ENCODE measurements at places on chromosomes 16 and 17.

DNA sequence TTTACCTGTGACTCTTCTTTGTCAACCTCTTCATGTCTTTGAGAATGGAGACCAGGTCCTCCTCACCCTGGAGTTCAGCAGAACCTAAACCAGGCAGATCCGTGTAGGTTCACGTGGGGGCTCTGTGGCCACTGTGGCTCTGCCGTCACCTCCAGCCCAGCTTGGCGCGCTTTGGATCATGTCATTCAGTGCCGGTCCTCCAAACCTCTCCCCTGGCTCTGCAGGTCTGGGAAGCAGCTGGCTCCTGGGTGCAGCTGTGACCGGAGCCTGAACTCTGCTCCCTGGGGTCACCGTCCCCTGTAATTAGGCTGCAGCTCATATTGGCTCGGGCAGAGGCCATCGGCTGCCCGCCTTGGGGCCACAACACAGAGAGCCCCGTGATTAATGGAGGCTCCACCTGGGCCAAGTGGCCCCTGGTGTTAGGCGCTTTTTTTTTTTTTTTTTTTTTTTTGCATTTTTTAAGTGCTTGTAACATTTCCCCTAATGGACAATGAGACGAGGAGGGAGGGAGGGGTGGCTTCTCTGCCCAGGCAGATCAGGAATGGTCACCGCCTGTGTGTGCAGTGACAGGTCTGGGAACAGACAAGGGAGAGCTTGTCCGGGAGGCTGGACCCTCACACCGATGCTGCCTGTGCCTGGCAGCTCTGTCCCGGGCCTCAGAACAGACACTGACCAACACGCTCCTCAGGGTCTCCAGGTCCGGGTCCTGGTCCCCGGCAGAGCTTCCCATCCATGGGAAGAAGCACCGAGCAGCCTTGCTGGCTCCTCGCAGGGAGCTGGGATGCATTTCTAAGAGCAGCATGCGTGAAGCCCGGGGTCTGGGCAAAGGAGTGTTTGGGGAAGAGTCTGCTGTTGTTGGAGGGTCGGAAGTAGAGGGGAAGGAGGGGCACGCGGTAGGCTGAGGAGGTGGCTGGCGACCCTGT lies 247.9 kb downstream of the SEC14L1 start:
- DNase-seq, result no peak

- DNase-seq, result no peak
Measured at GRCh38 chr16:78129349-78129748, 29.9 kb downstream of the WWOX start.

- no peak for DNase-seq
Measured at GRCh38 chr16:78768226-78768625, 668.8 kb downstream of the WWOX start.

DNA sequence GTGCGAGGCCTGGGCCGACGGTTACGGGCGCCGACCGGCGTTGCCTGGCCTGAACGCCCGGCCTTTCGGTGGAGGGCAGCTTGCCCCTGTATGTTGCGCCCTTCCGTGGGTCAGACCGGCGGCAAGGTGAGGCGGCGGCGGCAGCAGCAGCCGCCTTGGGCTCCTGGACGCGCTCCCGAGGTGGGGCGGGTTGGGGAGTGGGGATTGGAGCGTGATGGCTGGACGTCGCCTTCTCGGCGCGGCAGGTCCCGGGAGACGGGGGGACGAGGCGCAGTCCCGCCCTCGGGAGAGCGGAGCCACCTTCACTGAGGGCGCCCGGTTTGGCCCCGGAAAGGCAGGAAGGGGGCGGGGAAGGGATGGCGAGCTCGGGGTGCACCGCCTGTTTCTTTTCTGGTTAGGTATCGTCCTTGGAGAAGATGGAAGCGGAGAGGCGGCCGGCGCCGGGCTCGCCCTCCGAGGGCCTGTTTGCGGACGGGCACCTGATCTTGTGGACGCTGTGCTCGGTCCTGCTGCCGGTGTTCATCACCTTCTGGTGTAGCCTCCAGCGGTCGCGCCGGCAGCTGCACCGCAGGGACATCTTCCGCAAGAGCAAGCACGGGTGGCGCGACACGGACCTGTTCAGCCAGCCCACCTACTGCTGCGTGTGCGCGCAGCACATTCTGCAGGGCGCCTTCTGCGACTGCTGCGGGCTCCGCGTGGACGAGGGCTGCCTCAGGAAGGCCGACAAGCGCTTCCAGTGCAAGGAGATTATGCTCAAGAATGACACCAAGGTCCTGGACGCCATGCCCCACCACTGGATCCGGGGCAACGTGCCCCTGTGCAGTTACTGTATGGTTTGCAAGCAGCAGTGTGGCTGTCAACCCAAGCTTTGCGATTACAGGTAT lies 671 bp downstream of the DGKE start:
- peak; percentile 74 for DNase-seq

GRCh38 chr16:4019371-4019791 lies 96.9 kb downstream of the ADCY9 start:
- DNase-seq, result no peak

- no peak for DNase-seq
Measured at GRCh38 chr16:85998171-85998867, 99.4 kb downstream of the IRF8 start.

- no peak for DNase-seq
Measured at GRCh38 chr17:54971147-54971546, 2.6 kb downstream of the STXBP4 start.

DNA sequence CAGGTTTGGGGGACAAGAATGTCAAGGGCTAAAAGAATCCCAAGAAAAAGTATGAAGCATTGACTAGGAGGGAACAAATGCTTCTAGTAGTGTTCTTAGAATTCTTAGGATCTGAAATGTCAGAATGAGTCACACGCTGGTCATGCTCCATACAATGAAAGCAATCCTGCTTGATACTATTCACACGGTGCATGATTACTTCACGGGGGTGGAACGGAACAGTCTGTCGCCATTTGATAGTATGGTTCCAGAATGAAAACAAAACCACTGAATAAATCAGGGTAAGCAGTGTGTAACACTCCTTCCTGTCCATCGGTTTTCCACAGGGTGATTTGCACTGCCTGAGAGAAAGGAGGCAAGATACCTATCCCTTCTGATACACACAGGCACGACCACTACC lies 22.9 kb upstream of the YWHAE start:
- no peak for DNase-seq

- no peak for DNase-seq
Measured at GRCh38 chr17:79790805-79791734, 5.8 kb downstream of the CBX8 start.

GRCh38 chr16:56269811-56270684 lies 78.8 kb downstream of the GNAO1 start:
- DNase-seq, result no peak

DNA sequence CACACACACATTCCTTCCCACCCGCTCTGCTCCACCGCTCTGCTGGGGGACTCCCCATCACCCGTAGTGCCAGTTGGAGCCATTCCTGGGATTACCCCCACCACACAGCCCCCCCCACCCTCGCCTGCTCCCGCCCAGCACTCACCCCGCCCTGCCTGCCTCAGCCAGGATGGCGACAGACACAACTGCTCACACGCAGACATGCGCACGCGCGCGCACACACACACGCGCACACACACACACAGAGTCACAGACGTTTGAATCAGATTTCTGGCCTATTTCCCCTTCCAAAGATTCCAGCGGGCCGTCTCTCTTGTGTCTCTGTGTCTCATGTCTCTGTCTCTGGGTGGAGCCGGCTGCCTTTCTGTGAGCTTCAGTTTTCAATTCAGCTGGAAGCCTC lies 4.4 kb downstream of the CACNA1G start:
- DNase-seq, result peak; percentile 20

- no peak for DNase-seq
Measured at GRCh38 chr17:36777118-36777517, 160.2 kb upstream of the LHX1 start.

DNA sequence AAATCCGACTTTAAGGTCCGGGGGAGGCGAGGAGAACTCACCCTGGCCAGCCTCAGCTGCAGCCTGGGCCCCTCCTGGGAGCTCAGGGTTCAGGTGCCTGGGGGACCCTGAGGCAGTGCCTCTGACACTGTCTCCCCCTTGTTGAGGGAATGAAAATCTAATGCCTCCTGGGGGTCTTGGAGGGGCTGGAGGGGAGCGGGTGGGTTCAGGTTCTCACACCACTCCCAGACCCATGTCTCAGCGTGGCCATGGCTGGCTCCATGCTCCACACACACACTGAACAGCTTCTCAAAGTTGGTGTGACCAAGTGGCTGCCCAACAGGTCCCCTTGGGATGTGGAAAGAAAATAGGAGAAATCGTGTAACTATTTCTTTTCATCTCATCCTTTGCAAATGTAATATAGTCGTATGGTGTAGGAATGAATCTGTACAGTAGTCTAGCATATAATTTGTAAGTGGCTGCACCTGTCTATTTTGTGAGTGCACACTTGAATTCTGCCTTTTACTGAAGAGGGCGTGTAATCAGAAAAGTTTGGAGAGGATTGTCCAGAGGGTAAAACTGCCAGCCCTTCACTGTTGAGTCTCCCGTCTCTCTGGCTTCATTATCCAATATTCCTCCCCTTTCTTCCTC lies 788 bp upstream of the PRCD start:
- no peak for DNase-seq

DNA sequence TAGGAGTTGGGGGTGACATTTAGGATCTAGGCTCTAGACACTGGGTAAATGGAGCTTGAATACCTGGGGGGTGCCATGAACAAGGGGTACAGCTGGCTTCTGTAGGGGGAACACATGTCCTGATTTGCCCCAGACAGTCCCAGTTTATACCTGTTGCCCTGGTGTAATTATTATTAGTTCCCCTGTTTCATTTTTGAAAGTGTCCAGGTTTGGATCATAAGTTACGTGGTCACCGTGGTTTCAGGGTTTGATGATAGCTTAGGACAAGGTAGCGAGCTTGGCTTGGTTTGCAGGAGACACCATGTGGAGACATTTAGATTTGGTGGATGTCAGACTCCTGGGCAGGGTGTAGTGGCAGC lies 5.5 kb downstream of the MLLT6 start:
- no peak for DNase-seq

- no peak for DNase-seq
Measured at GRCh38 chr16:15873301-15873700, 15.1 kb downstream of the CEP20 start.

DNA sequence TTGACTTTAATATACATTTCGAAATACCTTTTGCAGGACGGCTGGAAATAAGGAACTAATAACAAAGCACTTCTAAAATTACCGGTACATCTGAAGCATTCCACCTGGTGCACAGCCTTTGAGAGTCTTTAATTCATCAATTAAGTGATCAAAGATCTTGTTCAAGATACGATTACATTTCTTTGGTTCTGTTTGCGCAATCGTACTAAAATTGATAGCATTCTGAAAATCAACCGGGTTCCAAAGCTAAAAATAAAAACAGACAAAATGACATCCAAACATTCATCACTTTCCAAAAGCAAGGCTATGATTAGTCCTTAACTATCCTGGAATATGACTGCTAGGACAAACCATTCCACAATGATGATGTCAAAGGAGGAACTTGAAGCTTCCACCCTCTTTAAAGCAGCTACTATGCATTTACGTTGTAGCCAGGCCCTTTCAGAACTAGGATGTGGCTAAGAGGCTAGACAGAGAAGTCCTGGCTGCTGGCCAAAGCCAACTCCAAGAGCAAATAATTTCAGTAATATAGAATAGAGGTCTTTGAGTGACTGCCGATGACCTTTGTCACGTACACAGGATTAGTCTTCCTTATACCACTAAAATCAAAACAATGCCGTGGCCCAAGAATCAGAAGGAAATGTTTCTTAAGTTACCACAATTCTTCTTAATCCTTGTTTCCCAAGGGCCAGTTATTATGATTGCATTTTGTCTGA lies 299.8 kb upstream of the PSMD7 start:
- no peak for DNase-seq

- DNase-seq, result no peak
Measured at GRCh38 chr17:61340431-61341209, 59.0 kb upstream of the TBX2 start.

GRCh38 chr17:28363776-28364650 lies 986 bp downstream of the SEBOX start:
- no peak for DNase-seq

DNA sequence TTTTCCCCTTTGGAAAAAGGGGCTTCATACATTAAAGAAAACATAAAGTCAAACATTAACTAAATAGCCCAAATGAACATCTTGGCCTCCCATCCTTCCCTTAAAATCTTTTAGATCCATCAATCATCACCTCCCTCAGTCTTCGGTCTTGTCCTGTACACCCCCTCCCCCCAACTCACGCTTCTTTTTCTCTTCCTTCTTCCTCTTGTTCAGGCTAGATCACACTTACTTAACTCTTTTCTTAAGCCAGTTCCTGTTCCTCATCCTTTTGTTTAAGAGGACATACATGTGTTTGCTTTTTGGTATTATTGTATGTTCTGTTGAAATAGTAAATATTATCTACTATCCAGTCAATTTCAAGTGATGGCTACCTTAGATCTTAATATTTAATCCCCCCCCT lies 5.5 kb downstream of the MFSD6L start:
- no peak for DNase-seq

- no peak for DNase-seq
Measured at GRCh38 chr17:59617156-59617732, 2.5 kb upstream of the CLTC start.

- DNase-seq, result no peak
Measured at GRCh38 chr17:66234611-66235010, 5.4 kb upstream of the APOH start.

DNA sequence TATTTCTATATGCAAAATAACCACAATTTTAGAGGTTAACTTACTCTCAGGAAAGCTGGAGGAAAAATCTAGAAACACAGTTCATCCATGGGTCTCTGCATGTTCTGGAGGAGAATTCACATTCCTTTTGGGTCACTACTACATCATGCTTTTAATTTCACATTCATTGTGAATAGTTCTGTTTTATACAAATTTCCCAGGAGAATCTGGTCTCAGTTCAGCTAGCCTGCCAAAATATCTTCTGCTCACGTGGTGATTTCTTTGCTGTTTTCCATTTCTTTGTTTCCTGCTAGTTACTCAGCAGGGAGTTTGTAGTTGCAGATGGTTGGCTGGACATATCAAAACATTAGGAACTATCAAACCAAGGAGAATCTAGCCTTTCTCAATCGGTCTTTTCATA lies at the start of gene ABCA9:
Gene ABCA9 (minus strand): TSS at position 106 of the 400 bp plus-strand sequence. CDS start 9,801 bp downstream, outside the sequence.
- DNase-seq, result no peak

DNA sequence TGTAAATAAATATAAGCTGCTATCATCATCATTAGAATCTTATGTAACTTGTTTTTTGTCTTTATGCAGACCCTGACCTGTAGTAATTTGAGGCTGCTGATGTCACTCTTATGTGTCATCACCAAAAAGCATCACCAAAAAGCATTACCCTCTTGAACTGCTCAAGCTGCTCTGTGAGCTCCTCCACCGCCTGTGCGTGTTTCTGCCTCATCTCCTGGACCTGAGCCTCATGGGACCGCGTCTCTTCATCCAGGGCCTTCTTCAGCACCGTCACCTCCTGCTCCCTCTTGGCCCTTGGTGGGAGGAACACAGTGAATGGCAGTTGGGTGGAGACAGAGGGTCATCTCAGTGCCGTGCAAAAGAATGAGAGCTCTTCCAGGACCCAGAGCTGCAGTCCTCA lies 82.4 kb downstream of the NDE1 start:
- no peak for DNase-seq

DNA sequence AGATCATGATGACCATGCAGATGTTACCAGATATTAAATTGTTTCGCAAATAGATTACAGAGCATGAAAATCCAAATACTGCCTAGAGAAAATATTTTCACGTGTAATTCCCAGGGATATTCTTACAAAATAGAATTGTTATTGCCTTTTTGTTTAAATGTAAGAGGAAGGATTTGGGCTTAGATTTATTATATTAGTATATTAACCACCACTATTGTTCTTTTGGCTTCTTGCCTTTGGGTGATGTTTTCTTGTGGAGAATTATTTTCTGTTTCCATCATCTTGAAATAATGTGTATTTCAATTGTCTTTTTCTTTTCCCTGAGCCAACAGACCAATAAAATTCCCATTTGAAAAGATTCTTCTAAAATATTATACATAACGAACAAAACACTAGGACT lies 109.7 kb upstream of the NUDT7 start:
- DNase-seq, result no peak

Measured in activated naive CD4-positive, alpha-beta T cell treated with anti-CD3 and anti-CD28 coated beads, Interleukin-2, amount 50 U/mL, for 16 hours (primary cell).